CD8-positive, alpha-beta memory T cell (primary cell): ENCODE measurements at places on chromosomes 12 and 14.
A peak's percentile ranks its signal among the peaks of the same experiment; 100 is the strongest.

GRCh38 chr12:130441771-130442760 is 104.4 kb downstream of the PIWIL1 start:
- no peak for DNase-seq

DNA sequence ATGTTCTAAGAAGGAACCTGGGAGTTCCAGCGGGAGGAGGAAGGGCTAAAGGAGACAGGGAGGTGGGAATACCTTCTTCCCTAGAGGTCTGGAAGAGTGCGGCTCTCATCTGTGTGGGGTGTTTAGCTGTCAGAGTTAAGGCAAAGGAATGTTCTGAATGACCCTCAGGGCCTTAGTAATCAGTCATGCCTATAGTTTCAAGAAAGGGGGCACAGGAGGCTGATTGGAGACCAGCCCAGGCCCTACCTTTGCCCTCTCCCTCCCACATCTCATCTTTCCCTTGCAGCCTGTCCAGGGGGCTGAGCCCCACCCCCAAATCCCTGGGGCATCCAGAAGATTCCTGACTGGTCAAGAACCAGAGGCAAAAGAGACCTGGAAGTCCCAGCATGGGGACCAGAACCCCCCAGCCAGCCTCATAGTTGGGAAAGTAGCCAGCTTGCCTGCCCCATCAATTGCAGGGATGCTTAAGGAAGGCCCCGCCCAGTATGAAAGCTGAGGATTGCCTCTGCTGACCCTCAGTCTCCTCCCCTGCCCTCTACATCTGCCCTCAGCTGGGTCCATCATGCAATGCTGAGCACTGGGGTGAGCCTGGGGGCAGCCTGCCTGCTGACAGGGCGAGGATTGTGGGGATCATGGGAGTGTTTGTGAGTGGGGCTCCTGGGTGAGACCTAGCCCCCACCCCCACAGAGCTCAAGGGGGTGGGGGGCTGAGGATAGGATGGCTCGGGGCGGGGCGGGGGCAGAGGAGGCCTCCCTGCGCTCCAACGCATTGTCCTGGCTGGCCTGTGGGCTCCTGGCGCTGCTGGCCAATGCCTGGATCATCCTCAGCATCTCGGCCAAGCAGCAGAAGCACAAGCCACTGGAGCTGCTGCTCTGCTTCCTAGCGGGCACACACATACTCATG is 1.8 kb downstream of the GPR162 start:
- no peak for DNase-seq

DNA sequence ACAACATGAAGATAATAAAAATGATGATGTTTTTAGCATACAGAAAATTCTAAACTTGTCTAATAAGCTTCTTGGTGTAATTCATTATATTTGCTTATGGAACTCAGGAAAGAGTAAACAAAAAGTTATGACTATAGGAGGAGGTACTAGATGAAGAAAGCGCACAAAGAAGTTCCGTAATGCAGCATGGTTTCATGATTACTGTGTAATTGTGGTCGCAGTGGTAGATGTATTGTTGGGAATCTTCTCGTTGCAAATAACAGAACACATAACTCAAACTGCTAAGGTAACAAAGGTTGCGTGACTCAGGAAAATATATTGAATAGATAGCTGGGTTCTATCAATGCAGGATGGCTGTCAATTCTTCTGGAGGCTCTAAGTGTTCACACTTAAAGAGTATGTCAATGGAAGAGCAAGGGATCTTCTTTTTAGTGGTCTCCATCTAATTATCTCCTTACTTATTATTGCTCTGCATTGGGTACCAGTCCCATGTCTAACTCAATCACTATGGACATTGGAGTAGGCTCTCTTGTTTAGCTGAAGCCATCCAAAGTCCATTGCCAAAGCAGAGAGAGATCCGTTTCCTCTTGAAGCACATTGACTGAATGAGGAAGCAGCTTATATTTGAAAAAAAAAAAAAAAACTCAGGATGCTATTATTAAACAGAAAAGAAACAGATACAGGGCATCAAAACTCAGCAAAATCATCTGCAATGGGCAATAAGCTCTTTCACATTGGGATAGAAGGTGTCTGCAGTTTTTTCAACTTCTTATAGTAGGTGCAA is 283.4 kb upstream of the ATP2B1 start:
- DNase-seq = no peak

DNA sequence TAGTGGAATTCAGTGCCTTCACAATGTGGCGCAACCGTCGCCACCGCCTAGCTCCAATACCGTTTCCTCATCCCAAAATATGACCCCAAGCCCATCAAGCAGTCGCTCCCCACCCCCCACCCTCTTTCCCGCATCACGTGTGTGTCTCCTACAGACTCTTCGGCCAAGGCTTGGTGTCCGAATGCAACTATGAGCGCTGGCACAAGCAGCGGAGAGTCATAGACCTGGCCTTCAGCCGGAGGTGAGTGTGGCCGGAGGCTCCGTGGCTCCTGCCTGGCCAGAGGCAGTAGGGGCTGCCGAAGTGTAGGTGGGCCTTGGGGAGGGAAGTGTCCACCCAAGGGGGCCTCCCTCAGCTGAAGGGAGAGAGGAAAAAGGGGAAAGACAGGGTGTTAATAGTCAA is 15.8 kb downstream of the CYP46A1 start:
- DNase-seq = no peak

DNA sequence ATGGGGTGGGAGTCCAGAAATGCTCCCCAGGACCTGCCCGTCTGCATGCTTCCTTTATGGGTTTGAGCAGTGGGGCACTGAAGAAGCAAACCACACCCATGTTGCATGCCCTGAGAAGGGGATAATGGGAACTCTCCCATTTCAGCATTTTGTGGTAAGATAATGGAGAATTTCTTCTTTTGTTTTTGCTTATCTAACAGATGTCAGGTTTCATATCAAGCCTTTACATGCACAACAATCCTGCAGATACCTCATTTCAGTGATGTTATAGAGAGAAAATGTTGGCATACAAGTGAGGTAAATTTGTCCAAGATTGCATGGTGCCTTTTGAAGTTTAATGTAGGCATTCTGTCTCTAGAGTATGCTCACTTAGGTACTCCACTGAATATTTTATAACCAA is 177.0 kb downstream of the ALX1 start:
- DNase-seq = no peak

DNA sequence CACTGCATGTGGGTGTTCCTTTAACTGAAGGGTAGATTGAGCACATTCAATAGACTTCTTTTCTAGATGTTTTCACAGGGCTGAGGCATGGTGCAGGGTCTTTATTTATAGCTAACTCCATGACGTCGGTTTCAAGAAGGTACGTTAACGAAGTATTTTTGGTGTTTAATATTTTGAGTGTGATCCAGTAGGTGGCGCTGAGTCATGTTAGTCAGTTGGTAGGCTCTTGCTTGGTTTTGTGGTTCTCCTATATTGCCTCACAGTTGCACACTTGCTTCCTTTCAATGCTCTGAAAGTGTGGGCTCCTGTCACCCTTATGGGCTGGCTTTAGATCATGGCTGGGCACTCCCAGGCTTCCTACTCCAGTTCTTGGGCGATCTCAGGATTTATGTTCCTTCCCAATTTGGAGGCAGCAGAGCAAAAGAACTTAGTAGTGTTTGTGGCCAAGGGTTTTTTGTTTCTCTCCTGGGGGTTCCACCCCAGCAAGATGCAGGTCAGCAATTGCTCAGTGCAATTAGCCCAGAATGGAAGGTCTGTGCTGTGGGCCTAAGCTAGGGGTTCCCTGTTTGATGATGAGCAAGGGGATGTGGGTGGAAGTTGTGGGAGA is 471.6 kb upstream of the FOXG1 start:
- no peak for DNase-seq

DNA sequence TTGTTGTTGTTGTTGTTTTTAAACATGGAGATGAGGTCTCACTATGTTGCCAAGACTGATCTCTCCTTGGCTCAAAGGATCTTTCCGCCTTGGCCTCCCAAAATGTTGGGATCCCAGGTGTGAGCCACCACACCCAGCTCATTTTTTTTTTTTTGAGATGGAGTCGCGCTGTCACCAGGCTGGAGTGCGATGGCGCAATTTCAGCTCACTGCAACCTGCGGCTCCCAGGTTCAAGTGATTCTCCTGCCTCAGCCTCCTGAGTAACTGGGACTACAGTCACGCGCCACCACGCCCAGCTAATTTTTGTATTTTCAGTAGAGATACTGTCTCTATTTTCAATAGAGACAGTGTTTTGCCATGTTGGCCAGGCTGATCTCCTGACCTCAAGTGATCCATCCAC is 4.9 kb upstream of the CLIP1 start:
- no peak for DNase-seq

DNA sequence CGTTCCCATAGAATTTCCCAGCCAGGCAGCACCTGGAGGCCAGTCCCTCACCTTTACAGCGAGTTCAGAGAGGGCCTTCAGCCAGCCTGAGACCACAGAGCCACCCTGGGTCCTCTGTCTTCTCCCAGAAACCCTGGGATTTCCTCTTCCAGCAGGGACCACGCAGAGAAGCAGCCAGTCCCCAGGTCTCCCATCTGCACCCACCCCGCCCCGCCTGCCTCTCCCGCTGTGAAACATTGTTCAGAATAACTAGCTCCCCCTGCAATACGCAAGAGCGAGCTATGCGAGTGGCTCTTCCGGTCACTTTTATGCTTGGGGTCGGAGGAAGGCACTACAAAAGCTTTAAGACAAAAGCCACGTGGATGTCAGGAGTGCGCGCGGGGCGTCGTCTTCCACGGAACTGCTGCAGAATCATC is 77.8 kb downstream of the SERPINA3 start:
- DNase-seq = no peak

DNA sequence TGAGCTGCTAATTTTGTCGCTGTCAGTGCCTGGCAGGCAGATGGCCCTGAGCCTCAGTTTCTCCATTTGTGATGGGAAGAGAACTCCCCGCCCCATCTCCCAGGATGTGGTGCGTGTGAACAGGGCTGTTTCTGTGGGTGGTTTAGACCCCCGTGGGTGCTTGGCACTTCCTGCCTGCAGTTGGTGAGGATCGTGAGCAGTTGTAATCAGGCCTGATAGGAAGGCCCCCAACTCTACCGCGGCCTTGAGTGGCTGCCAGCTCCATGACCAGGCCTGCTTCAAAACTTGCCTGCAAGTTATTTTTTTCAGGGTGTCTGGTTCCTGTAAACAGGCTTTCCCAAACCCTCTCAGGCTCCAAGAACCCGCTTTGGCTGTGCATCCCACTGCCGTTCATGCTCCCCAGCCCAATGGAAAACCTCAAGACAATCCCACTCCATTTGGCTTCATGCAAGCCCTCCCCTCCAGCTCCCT is 138.4 kb downstream of the ZFP36L1 start:
- no peak for DNase-seq

GRCh38 chr14:102779084-102779462 is 1.8 kb downstream of the TRAF3 start:
- no peak for DNase-seq

GRCh38 chr12:57813971-57814772 is 4.4 kb downstream of the AVIL start:
- DNase-seq = no peak

DNA sequence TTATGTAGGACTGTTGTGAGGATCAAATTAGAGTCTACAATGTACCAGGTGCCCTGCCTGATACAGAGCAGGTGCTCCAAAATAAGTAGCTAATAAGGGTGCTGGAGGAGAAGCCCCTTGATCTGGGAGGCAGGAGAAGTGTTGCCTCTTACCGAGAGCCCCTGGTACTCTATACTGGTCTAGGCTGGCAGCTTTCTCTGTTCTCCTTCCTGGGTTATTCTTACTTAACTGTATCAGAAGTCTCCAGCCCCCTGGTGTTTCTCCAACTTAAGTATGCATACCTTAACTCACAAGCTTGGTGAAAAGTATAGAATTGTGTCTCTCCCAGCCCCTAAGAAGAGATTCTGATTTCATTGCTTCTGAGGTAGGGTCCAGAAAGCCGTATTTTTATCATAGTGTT is 254.9 kb downstream of the LRIG3 start:
- DNase-seq = no peak

- DNase-seq = no peak
Observed at GRCh38 chr12:12673296-12673695, 22.7 kb downstream of the GPR19 start.

- no peak for DNase-seq
Observed at GRCh38 chr12:102685172-102685571, 204.8 kb upstream of the IGF1 start.

- no peak for DNase-seq
Observed at GRCh38 chr12:48765753-48766162, 23.1 kb downstream of the ADCY6 start.

GRCh38 chr14:64294672-64295413 is 672 bp upstream of the ESR2 start:
- DNase-seq = peak; percentile 69

GRCh38 chr14:90747909-90748308 is 68.3 kb downstream of the TTC7B start:
- DNase-seq = no peak

GRCh38 chr12:106265116-106265515 is 17.3 kb upstream of the CKAP4 start:
- no peak for DNase-seq

- no peak for DNase-seq
Observed at GRCh38 chr14:91509083-91509877, 830 bp downstream of the PPP4R3A start.

DNA sequence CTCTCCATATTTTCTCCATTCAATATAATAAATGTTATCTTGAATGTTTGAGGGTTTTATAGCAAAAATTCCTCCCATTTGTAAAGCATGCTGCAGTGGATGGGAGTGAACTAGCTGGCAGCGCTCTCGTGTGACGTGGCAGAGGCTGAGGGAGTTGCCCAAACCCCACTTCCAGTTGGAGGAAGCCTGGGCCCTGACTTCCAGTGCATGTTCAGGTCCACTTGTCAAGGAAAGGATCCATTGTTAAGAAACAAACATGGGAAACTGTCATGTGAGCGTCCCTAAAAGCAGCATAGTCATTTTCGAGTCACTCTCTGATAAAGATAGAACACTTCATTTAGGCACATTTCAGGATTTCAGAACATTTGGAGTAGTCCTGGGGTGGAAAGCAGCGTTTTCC is 116.6 kb downstream of the SLC25A47 start:
- no peak for DNase-seq

DNA sequence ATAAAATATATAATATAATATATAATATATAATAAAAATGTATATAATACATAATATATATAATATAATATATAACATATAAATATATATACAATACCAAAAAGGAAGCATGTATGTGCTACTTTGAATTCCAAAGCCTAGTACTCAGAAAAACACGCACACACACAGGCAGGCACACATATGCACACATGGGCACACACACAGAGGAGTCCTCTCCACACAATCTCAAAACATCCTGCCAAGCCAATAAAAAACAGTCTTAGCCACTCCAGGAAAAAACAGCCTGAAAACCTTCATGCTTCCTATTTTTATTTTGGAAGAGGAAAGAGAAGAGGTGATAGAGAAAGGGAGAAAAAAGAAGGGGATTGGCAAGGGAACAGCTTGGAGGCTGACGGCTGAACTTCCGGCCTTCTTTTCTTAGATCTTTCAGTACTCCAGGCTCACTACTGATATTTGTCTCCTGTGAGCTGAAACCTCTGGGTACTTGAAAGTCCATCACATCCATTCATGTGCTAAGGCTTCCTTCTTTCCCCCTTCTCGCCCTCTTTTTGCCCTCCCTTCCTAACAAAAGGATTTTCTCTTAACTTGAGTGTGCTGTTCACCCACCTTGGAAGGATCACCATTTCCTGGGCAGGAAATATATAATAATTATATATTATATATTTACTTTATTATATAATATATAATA is 394.2 kb downstream of the NUAK1 start:
- DNase-seq = no peak

- no peak for DNase-seq
Observed at GRCh38 chr12:86724716-86725115, 468.5 kb upstream of the MGAT4C start.
